ENCODE measurements at places on chromosomes 4 and X.

DNA sequence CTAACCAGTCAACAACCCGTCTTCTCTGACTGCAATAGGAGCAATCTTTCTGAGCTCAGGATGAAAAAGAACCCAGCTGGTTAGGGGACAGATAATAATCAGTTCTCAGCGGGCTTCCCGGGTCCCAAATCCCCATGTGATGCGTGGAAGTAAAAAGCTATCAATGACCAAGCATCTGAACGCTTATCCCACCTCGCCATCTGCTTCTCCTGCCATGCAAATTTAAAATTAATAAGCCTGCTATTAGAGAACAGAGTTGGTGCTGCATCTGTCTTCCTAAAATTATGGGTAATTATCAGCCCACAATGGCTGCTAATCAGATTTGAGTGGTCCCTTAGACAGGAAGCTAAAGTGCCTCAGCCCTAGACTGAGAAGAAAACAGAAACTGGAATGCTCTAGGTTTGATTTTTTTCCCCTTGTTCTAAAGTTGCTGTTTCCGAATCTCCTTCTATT lies 37.5 kb downstream of the AFAP1 start:
- DNase-seq, result no peak

GRCh38 chr4:153060196-153060595 lies 124.1 kb downstream of the FHDC1 start:
- no peak for DNase-seq

GRCh38 chr4:124105212-124105611 lies 607.3 kb downstream of the ANKRD50 start:
- DNase-seq, result no peak

DNA sequence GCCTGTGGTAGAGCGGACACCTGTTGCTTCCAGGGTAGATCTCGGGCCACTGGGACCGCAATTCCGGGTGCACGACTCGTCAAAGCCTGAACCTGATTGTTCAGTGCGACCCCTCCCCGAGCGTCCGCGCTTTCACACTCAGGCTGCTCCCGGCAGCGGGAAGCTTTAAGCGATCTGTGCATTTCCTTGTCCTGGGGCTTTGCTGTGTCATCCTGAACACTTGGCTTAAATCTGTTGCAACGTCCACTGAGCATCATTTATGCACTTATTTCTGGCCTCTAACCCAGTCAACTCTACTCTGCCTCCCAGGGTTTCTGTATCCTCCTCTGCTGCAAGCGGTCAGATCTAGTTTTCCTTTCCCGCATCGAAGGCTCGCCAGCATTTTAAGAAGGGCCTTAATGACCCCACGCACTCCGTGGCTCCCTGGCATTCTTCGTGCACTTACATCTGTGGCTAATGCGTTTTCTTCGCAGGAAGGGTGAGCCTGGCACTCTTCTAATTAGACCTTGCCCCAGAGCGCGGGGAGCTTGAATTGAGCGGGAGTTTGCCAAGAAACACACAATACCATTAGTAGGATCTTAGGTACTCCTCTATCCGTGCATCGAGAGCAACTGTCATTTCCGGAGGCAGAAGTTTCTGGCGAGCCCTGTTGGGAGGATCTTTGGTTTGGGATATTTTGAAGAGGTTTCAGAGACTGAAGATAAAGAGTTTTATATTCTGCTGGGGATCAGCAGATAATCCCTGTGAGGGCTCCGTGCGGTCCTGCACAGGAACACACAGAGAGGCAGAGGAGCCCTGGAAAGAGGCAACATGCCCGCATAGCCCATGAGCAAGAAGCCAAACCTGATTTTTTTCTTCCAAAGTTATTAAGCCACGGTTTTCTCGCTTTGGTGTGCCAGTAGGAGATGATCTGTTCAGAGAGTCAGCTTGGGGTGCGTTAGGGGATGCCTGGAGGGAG lies 654 bp upstream of the DDIT4L start:
- no peak for DNase-seq

GRCh38 chr4:156536661-156537060 lies 434.9 kb downstream of the PDGFC start:
- DNase-seq, result no peak

DNA sequence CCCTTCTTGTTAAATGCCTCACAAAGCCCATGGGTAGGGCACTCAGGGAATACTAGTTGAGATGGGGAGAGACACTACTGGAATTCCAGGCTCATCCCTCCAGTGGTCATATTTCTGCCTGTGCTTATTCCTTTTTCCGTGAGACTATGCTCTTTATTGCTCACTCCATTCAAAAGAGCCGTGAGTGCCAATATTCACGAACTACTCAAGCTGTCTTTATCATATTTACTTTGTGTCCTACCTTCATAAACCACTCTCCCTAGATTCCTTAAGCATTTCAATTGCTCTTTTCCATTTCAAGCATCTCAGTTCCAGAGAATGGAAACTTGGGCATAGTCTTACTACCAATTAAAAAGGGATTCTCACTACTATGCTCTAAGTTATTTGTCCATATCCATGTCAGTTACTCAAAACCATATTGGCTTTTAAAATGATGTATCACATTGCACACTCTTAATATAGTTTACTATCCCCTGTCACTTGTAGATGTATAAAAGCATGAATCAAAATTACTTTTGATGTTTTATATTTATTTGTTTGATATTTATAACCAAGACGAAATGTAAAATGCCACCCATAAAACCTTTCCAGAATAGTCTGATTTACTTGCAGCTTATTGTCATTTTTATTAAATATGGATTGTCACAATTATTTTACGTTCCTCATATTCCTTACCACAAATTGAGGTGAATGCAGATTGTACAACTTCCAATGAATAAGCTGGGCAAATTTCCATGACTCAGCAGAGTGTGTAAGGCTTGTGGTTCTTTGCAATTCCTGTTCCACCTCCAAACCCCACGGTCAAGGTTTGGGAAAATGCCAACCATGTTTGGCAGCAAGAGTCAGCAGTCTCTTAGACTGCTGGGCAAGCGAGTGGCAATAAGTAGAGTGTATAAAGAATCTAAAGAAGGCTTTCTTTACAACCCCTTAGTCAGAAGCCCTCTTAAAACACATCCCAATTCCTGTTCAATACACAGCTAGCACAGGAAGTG lies 24.4 kb downstream of the ENOX2 start:
- no peak for DNase-seq

- no peak for DNase-seq
These were observed 33.6 kb upstream of the FGF5 start for GRCh38 chr4:80232707-80233370.

DNA sequence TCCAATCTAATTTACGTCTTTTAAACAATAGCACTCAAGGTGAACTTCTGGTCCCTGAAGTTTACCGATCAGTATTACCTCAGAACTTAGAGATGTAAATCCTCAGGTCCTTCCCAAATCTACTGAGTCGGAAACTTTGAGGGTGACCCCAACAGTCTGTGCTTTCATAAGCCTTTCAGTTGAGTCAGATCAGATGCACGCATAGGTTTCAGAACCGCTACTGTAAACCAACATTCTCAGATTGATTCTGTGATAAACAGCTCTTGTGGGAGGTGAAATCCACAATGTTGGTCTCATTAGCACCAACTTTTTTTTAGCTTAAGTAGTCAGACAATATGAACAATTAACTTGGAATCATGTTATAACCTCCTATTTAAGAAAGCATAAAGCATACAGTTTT lies 86.0 kb downstream of the WWC2 start:
- DNase-seq, result no peak

DNA sequence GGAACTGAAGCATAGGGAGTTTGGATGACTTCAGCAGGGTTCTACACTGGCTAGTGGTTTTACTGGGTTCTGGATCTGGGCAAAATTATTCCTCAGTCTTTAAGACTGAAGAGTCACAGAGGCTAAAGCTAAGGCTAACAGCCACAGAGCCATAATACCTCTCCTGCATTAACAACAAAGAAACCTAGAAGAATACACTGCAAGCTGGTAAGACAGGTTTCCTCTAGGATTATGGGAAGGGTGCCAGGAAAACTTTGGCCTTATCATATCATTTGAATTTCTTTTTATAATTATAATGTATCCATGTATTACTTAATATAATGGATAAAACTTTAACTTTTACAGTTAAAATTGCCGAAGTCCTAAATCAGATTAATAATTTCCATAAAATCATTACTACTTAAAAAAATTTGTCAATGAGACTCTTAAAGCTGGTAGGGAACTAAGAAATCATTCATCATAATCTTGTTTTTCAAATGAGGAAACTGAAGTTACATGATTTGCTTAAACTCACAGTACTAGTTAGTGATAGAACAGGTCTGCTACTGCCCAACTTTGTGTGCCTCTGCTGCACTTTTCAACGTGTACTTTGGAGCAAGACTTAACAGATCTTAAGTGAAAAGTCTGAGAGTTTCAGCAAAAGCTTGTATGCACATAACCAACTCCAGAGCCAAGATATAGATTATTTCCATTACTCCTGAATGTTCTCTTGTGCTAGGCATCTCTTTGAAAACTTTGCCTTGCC lies 24.2 kb upstream of the PGRMC2 start:
- no peak for DNase-seq
